Activated CD8-positive, alpha-beta memory T cell treated with anti-CD3 and anti-CD28 coated beads, Interleukin-2, amount 10 ng/mL, durations not matched to agents 7 days and 5 days (primary cell): ENCODE measurements at places on chromosomes 5 and 9. TPM values are rescaled to one million over a fixed set of nuclear protein-coding genes. Genes with fewer than 3 reads are reported as not detected.

GRCh38 chr9:136668983-136669790, 6.5 kb downstream of the EGFL7 start:
- H3K4me1 ChIP-seq: peaks cover 2% of the 10 kb centered on the region
- peaks cover 13% of the 10 kb centered on the region for H3K27me3 ChIP-seq
- H3K27ac ChIP-seq: no peak overlapping the region
- H3K4me3 ChIP-seq: no peak overlapping the region
- DNase-seq: no peak
- no peaks in the 10 kb centered on the region for H3K36me3 ChIP-seq

DNA sequence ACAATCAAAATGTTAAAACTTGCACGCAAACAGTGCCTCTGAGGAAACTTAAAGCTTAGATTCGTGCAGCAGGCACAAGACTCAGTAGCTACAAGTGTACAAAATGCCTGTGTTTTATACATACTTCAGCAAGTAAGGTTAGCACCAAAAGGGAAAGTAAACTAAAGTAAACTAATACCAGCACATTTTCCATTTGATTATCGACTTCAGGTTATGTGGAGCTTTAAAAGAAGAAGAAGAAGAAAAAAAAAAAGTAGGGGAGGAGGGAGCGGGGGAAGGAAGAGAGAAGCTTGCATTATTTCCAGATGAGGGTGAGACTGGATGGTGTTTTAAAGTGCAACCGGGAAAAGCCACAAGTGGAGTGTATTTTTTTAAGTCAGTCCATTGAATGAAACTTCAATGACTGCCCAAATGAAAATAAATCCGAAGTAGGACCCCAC, 596 bp upstream of the ADAMTS6 start:
- H3K4me1 ChIP-seq: peaks cover 10% of the 10 kb centered on the region
- no peaks in the 10 kb centered on the region for H3K36me3 ChIP-seq
- H3K27ac ChIP-seq: peak overlapping the region; percentile 90
- no peak overlapping the region for H3K4me3 ChIP-seq

GRCh38 chr5:2387250-2387633, 364.2 kb downstream of the IRX2 start:
- no peak overlapping the region for H3K4me3 ChIP-seq
- H3K36me3 ChIP-seq: no peaks in the 10 kb centered on the region
- H3K27ac ChIP-seq: no peak overlapping the region
- no peaks in the 10 kb centered on the region for H3K27me3 ChIP-seq

DNA sequence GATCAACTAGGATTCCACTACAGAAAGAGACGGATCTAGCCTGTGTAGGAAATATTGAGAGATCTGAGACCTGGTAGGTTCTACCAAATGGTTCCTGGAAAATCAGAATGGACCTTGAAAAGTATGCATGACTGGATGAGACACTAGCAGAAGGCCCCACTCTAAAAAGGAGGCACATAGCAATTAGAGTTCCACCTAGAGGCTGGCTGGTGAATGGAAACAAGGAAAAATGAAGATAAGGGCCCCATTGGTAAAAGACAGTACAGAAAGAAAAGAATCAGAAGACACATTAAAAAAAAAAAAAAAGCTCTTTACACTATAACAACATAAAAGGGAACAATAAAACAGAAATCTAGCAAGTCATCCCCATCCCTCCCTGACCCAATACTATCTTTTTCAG, 518.5 kb downstream of the NR2F1-AS1 start:
- H3K27me3 ChIP-seq: no peaks in the 10 kb centered on the region
- no peak for DNase-seq
- H3K4me1 ChIP-seq: no peaks in the 10 kb centered on the region

GRCh38 chr9:104882086-104882485, 45.9 kb downstream of the ABCA1 start:
- H3K4me3 ChIP-seq: no peak overlapping the region
- no peaks in the 10 kb centered on the region for H3K4me1 ChIP-seq
- no peak for DNase-seq
- H3K36me3 ChIP-seq: no peaks in the 10 kb centered on the region
- H3K27ac ChIP-seq: no peak overlapping the region
- no peaks in the 10 kb centered on the region for H3K27me3 ChIP-seq

- no peaks in the 10 kb centered on the region for H3K27me3 ChIP-seq
- no peak overlapping the region for H3K4me3 ChIP-seq
- H3K36me3 ChIP-seq: peaks cover 52% of the 10 kb centered on the region
- H3K27ac ChIP-seq: no peak overlapping the region
- H3K4me1 ChIP-seq: peaks cover 36% of the 10 kb centered on the region
Observed at GRCh38 chr9:19373527-19373926, 6.5 kb downstream of the RPS6 start.

- H3K4me3 ChIP-seq: no peak overlapping the region
- no peak for DNase-seq
- H3K27me3 ChIP-seq: peaks cover 19% of the 10 kb centered on the region
- no peaks in the 10 kb centered on the region for H3K36me3 ChIP-seq
- no peak overlapping the region for H3K27ac ChIP-seq
- H3K4me1 ChIP-seq: no peaks in the 10 kb centered on the region
Observed at GRCh38 chr5:149071216-149071615, 8.4 kb upstream of the SH3TC2 start.

GRCh38 chr5:88656221-88656950, 226.6 kb downstream of the MEF2C start:
- H3K4me1 ChIP-seq: peaks cover 7% of the 10 kb centered on the region
- no peak overlapping the region for H3K27ac ChIP-seq
- H3K4me3 ChIP-seq: no peak overlapping the region
- H3K27me3 ChIP-seq: peaks cover 51% of the 10 kb centered on the region
- H3K36me3 ChIP-seq: peaks cover 5% of the 10 kb centered on the region

DNA sequence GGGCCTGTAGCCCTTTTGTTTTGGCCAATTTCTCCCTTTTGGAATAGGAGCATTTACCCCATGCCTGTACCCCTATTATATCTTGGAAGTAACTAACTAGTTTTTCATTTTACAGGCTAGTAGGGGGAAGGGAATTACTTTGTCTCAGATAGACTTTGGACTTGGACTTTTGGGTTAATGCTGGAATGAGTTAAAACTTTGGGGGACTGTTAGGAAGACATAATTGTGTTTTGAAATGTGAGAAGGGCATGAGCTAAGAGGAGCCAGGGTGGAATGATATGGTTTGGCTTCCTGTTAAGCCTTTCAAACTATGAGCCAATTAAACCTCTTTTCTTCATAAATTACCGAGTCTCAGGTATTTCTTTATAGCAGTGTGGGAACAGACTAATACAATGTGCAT, 168.1 kb downstream of the FGF1 start:
- peaks cover 1% of the 10 kb centered on the region for H3K36me3 ChIP-seq
- H3K4me1 ChIP-seq: no peaks in the 10 kb centered on the region
- H3K27me3 ChIP-seq: peaks cover 5% of the 10 kb centered on the region
- H3K27ac ChIP-seq: no peak overlapping the region
- no peak for DNase-seq

Gene QRFP
- not detected for total RNA-seq

Gene GFPT2
- total RNA-seq: 0.37 TPM

Gene FBN2
- total RNA-seq: not detected

Gene PDE6A
- total RNA-seq: not detected

Gene HOMER1
- 5.2 TPM for total RNA-seq

Gene TMEM232
- 0.76 TPM for total RNA-seq
